ENCODE measurements at places on chromosomes 3 and 15. TPM values are rescaled to one million over a fixed set of nuclear protein-coding genes. Genes with fewer than 3 reads are reported as not detected.
A peak's percentile ranks its signal among the peaks of the same experiment; 100 is the strongest.

Gene TTC21A
- 1.8 TPM for total RNA-seq

DNA sequence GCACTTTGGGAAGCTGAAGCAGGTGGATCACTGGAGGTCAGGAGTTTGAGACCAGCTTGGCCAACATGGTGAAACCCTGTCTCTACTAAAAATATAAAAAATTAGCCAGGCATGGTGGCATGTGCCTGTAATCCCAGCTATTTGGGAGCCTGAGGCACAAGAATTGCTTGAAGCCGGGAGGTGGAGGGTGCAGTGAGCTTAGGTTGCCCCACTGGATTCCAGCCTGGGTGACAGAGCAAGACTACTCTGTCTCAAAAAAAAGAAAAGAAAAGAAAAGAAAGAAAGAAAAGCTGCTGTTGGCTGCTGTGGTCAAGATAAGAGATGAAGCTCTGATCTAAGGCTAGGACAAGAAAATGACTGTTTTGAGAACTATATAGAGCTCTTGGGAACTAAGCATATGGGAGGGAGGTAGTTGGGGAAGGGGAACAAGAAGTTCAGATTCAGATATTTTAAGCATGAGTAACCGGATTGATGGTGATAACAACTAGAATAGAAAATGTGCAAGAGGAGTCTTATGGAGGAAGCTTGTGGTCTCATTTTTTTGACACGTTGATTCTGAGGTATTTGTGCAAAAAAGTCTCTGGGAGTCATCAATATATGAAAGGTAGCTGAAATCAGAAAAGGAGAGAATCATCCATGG is 25.7 kb downstream of the DNAH12 start:
- DNase-seq, result peak; percentile 11

DNA sequence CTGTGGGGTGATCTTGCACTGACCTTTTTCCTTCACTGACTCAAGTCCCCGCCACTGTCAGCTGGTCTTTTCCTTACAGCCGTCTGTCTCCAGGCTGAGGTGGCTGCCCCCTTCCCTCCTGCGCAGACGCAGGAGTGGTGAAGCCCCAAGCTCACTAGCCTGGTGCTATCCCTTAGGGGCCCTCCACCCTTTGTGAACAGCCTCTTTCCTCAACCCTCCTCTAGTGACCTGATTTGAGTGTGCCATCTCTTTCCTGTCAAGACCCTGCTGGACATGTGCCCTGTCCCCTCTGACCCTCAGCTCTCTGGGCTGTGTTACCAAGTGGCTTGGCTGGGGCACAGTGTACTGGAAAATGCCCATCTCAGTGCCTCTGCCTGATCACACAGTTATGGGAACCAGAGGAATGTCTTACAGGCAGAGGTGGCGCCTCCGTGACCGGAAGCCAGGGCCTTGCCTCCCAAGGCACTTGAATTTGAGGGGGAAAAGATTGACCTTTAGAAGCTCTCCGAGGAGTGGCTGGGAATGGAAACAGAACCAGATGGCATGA is 8.7 kb downstream of the KBTBD13 start:
- DNase-seq, result no peak

- DNase-seq, result no peak
Observed at GRCh38 chr3:94372026-94372425, 309.2 kb downstream of the NSUN3 start.

Gene DAPK2
- 0.53 TPM for total RNA-seq

DNA sequence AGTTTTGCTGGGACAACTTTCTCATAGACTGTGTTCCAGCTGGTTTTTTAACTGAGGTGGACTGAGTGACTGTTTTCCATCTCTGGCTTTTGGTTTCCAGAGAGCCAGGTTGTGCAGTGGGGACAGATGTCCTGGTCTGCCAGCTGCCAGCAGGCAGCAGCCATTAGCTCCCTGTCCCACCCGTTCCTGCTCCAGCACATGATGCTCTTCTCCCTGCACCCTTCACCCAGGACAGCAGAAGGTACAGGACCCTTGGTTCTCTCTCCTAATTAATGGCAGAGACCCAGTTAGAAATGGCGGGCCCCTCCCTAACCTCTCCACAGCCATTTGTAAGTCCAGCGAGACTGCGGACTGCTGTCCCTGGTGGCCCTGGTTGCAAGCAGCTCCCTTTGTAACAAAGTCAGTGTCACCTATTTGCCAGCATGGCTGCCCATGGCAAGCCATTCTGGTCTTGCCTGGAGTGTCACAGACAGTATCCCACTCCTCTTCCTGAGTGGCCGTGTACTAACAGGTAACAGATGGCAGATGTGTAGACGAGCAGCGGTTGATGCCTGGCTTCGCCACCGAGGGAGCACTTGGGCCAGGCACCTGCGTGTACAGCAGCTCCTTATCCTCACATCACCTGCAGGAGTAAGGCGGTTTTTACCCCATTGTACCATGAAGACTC is 148.3 kb downstream of the DNAJB8 start:
- no peak for DNase-seq

DNA sequence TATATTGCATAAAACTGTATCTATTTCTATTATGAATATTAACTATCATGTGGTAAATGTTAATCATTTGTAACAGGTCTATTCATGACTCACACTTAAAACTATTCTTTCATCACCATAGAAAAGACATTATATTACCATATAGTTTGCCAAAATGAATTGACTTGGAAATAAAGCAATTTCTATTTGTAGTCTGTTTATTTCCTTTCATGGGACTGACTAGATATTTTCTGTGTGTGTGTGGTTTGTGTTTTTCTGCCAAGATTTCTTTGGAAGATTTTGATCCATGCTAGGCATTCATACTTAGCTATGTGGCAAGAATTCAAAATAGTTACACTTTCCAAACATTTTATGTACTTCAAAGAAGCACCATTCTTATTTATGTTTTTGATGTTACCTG is 522.5 kb upstream of the AGTR1 start:
- peak; percentile 18 for DNase-seq

Gene SCN11A
- not detected for total RNA-seq

- peak; percentile 66 for DNase-seq
Observed at GRCh38 chr3:23761440-23761896, 44.3 kb upstream of the UBE2E1 start.

- no peak for DNase-seq
Observed at GRCh38 chr3:175932586-175932985, 1073.5 kb downstream of the NAALADL2 start.

Gene FEZF2
- not detected for total RNA-seq

DNA sequence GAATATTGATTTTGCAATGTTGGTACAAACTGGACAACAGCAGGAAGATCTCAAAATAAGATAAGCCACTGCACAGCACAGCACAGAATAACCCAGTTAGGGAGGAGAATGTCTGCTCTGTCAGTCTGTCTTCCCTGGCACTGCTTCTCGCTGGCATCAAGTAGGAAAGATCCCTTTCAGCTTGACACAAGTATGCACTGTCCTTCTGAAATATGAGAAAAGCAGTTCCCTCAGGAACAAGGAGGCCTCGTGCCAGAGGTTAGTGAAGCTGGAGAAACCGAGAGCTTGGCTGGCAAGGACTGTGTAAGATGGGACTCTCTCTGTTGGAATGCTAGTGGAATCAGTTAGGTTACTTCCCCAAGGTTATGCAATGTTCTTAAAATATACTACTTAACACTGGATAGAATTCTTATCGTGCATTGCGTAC is 59.1 kb downstream of the FMN1 start:
- DNase-seq, result no peak
